ENCODE measurements at places on chromosomes 4 and X.

DNA sequence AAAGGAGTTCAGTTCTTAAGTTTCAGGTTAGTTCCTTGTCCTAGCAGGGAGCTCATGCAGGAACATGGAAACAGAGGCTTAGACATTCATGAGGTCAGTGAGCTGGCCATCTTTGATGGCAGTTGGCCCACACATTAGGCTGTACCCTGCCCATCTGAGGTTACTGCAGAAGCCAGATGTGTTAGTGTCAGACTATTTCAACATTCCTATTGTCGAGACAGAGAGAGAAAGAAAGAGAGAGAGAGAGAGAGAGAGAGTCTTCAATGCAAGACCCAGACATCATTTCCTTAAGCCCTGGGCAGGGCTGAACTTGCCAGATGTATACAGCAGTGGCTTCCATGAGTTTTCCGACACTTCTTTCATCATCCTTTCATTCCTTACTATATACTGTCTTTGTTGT is 91.3 kb downstream of the PPP1R2C start:
- peak; percentile 2 for DNase-seq

DNA sequence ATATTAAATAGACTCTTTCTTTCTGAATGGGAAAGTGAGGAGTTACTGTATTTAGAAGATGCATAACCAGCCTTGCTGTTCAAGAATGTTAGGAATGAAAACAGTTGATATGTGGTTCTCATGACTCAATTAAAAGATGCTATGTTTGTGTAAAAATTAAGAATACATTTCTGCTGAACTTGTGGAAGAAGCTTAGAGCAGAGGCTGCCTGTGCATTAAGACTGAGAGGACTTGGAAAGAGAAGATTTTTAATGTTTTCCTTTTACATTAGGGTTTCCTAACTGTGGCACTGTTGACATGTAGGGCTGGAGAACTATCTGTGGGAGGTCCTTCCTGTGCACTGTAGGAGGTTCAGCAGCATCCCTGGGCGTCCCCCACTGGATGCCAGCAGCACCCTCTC is 137.7 kb downstream of the GPR143 start:
- DNase-seq = no peak

- no peak for DNase-seq
Observed at GRCh38 chrX:18449236-18449635, 23.8 kb downstream of the CDKL5 start.

DNA sequence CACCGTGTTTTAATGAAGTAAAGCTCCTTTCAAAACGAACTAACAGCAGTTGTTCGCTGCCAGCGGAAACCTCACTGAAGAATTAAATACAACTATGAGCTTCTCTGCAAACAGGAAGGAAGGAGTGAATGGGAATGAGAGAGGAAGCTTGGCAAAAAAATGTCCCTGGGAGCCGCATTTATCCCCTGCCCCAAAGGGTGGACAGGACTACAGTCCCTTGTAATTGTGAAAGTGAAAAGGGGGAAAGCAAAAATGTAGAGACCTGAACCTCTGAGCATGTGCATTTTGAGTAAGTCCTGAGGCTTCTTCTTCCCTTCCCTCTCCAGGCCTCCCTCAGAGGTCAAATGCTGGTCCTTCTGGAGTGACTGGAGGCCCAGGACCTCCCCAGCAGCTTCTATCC is 53.8 kb upstream of the BMP2K start:
- DNase-seq = no peak

DNA sequence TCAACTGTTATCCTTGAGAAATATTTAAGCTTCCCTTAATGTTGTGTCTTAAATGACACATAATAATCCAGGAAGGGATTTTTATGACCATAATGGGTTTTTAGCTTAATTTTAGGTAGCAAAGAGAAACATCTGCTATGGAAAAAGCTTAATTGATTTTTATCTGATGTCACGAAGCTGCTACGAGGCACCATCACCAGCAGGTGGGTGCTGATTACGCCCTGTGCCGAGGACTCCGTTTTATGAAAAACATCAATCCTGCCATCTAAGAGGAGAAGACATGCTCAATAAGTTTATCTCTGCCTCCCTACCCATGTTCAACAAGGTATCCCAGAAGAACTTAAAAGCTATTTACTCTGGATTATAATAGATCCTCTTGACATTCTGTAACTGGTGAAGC is 280.6 kb upstream of the ZFP42 start:
- no peak for DNase-seq
